ENCODE measurements at places on chromosomes 6 and 20.
A peak's percentile ranks its signal among the peaks of the same experiment; 100 is the strongest.

- no peak for DNase-seq
Measured at GRCh38 chr6:151716526-151716932, 91.0 kb upstream of the ESR1 start.

- DNase-seq: no peak
Measured at GRCh38 chr20:15561070-15561569, 1012.1 kb downstream of the KIF16B start.

GRCh38 chr20:47318586-47319516 lies 37.6 kb downstream of the ZMYND8 start:
- DNase-seq: no peak

- DNase-seq: no peak
Measured at GRCh38 chr6:132590362-132590761, 821 bp upstream of the TAAR5 start.

DNA sequence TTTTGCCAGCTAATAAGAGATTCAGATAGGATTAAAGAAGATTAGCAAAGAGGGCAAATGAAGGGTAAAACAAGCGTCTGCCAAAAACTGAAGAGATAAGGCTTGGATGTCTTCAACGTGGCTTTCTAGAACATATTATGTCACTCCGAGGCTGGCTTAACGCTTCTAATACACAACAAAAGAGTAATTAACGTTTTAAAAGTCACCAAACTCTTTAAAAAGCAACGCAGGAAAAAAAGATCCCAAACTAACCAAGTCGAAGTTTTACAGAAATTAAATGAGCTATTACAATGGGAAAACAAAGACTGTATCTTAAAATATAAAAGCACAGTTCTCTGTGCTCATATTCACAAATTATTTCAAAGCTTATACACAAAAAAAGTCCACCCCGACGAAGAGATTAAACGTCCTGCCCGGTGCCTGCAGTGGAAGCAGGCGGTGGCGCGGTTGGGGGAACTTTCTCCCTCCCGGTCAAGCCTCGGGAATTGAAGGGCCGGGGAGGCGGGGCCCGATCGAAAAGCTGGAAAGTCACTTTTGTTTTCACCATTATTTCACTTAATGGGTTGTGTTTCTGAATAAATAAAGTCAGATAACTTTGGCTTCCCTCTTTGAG lies 1.2 kb downstream of the MAK start:
- DNase-seq: peak; percentile 19

- no peak for DNase-seq
Measured at GRCh38 chr20:32661820-32662528, 11.8 kb downstream of the C20orf203 start.

DNA sequence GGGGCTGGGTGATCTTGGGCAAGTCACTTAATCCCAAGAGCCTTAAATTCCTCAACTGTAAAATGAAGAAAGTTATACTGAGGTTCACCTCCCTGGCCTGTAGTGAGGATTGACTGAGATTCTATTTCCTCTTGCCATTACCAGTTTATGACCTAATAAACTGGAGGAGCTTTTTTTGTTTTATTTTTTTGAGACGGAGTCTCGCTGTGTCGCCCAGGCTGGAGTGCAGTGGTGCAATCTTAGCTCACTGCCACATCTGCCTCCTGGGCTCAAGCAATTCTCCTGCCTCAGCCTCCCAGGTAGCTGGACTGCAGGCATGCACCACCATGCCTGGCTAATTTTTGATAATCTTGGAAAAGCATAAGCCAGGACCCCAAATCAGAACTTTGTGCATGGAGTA lies 161.4 kb upstream of the SNX9 start:
- DNase-seq: no peak

DNA sequence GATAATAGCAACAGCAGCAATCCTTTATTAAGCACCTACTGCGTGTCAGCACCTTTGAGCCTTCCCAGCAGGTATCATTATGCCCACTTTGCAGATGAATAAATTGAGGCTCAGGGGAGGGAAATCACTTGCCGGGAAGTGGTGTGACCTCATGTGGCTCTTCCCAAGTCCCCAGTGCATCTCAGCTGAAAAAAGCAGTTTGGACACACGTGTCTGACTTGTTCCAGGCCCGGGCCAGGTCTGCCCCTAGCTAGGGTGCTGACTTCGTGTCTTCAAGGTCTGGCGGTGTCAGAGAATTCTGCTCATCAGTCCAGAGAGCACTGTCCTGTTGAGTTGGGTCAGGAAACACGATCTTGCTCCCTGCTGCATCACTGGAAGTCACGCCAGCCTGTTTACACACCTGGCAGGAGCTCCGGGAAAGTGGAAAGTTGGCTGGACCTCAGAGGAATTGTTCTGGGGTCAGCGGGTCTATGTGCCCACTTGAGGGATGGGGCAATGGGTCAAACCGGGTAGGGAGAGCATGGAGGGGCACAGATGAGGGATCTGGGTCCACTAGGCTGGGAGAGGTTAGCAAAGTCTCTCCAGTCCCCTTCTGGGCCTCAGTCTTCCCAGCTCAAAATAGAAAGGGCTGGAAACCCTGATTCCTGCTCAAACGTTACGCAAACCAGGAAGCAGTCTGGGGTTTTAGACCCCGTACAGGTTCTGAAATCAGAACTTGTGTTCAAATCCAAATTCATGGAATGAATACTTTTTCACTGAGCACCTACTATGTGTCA lies 10.5 kb downstream of the SLC13A3 start:
- no peak for DNase-seq

- DNase-seq: no peak
Measured at GRCh38 chr20:41177636-41178035, 40.3 kb downstream of the PLCG1 start.

- DNase-seq: no peak
Measured at GRCh38 chr20:62805155-62805710, 598 bp downstream of the OGFR start.

Data from CD4-positive, alpha-beta T cell treated with Interleukin-4 for 1 hour (primary cell).